ENCODE measurements at places on chromosomes 12 and 14. TPM values are rescaled to one million over a fixed set of nuclear protein-coding genes. Genes with fewer than 3 reads are reported as not detected.

Gene CRADD
- total RNA-seq: 10.2 TPM

Gene C12orf50
- not detected for total RNA-seq

Gene SLC25A47
- not detected for total RNA-seq

Gene LBHD2
- not detected for total RNA-seq

Gene LRRC43
- total RNA-seq: 0.37 TPM

Gene RPL10L
- total RNA-seq: not detected

Gene KLRC1
- not detected for total RNA-seq

Gene KRT83
- total RNA-seq: 6.5 TPM

Gene HPD
- total RNA-seq: 1.8 TPM

Gene OTX2
- not detected for total RNA-seq
